ENCODE measurements at places on chromosomes 12 and 14.

- no peak for DNase-seq
Observed at GRCh38 chr14:95365401-95365800, 45.7 kb upstream of the CLMN start.

- DNase-seq: no peak
Observed at GRCh38 chr12:91954747-91955146, 190.9 kb downstream of the BTG1 start.

DNA sequence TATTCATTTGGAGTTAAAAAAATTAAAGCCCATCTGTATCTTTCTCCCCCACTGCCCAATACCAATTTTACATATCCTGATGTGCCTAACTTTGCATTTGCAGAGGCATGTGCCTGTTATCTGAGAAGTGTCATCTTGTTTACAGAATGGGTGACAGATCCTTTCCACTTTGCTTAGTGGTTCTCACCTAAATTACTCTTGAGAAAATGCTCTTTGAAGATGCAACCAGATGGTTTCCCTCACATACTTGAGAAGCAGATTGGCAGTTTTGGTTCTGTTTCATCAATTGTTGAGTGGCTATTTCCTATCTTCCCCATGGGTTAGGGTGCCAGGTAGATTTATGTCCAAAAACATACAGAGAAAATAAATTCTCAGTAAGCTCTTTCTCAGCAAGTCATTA lies 1051.4 kb upstream of the ATXN7L3B start:
- DNase-seq: no peak

- no peak for DNase-seq
Observed at GRCh38 chr12:39572551-39572950, 47.1 kb downstream of the ABCD2 start.

DNA sequence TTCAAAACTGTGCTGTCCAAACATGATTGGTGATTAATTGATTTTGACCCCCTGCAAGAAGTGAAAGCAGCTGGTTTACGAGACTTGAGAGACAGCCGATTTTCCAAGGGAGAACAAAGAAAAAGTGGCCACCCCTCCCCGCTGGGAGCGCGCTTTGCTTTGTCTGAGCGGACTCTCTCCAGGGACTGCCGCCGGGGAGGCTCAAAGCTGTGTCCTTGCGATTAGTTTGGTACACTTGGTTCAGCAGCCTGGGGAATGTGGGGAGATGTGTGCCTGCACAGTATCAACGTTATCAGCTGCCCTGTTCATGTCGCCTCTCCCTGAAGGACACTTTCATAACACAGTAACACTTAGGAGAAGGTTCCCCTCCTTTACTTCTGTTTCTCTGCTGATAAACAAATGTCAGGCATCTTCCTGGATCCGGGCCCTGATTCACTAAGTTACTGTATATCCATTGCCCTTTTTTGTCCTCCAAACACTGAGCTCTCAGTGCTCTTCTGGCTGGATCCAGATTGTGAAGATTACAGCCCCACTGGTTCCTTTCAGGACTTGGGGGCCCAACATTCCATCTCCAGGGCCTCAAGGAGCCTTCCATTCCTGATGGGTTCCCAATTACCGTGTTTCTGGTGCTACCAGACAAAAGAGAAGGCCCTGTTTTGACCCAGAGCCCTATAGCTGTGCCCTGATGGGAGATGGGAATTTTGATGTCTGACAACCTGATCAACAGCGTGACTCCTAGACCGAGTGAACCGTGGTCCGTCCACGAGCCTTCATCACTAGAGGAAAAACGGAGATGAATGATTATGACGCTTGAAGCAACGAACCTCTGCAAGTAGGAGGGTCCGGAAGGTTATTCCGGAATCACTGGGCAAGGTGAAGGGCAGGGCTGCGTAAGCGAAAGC lies 31.7 kb upstream of the TUBA1C start:
- DNase-seq: peak; percentile 60

GRCh38 chr14:67510836-67511235 lies 22.3 kb upstream of the PLEKHH1 start:
- no peak for DNase-seq

DNA sequence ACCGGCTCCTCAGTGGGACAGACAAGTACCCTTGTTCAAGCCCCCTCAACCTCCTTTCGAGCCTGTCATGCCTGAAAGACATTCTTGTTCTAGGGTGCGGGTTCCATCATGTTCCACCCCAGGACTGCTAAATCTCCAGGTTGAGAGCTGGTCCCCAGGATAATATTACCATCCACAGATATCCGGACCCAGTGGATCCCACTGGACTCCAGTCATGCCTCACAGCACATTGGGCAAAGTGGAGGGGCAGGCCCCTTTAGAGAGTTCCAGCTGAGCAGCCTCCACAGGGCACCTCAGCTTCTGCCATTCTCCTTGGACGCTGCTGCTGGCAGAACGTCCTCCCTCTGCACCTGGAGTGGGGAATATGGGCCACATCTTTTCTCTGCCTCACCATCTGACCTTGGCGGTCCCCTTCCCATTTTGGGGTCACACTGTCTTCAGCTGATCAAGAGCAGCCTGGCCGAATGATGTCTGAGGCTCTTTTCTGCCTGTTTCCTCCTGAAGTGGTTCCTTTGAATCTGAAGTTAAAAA lies 137.4 kb downstream of the BCL11B start:
- no peak for DNase-seq

DNA sequence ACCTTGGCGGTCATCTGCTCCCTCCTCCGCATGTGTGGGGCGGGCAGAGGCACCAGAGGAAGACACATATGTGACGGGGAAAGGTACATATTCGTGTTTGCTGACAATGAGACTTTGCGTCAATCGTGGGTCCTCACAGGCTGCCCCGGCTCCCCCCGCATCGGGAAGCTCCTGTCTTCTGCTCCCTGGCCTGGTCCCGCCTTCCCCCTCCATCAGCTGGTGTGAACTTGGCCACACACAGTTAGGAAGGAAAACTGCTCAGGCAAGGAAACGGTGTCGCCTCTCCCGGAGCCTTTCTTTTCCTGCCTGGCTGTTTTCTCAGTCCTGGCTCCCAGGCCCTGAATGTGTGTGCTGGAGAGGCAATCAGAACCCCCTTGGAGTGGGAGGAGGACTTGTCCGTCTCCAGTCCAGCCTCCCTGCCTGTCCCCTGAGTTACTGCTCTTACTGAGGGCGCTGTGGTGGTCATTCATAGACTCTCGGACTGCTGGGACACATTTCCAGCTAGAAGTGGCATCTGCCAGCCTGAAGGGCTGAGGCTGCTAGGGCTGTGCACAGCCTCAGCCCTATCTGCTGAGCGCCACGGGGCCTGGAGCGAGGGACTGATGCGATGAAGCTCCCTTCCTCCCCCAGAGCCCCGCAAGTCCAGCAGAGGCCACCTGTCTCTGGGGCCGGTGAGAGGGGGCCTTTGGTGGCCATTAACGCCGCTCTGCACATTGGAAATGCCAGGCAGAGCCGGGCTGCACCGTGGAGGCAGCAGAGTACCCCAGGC lies 44.2 kb upstream of the TSPAN9 start:
- no peak for DNase-seq

DNA sequence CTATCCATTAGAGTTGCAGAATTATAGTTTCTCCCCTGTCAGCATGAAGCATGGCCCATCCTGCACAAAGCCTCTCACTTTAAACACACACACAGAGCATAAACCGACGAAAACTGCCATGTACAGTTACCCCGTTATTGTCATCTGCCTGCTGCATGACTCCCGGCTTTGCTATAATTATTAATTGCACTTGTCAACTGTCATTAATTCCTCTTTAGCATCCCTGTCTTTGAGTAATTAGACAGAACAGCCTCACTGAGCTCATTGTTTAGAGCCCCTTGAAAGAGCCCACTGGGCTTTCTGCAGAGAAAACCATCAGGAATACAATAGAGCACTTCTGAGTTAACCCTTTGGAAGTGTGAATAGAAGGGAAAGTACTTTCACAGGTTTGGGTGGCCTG lies 307.2 kb upstream of the SOX5 start:
- no peak for DNase-seq

GRCh38 chr14:36176524-36176923 lies at the start of gene PTCSC3:
Gene PTCSC3 (minus strand): TSS chr14:36176722.
- DNase-seq: no peak

- DNase-seq: no peak
Observed at GRCh38 chr12:97537501-97537900, 74.9 kb downstream of the RMST start.

DNA sequence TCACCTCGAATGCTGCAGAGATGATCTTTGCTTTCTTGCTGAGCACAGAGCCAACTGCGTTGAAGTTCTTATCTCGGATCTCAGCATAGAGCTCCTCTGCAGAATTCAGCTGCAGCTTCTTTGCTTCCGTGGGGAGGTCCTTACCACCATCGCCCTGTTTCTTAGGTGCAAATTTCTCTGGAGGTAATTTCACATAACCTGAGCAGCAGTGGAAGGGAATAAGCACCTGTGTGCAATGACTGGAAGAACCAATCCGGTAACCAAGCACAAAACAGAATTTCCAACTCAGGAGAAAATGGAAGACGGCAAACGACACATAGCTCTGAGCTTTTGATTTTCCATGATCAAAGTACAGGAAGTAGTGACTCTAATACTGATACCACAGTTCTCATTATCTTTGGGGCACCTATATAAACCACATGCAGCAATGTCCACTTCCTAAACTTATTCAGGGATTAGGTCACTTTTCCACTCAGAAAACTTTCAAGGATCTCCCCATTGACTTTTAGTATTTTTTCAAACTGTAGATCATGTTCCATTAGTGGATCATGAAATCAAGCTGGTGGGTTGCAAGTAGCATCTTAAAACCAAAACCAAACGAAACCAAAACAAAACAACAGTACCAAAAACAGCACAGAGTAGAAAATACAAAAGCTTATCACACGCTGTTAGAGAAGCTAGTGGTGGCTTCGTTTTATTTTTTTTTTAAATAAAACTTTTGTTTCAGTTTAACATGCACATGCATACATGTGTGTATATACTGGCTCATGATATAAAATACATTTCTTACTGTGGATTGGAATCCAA lies 18.9 kb upstream of the DIABLO start:
- no peak for DNase-seq

DNA sequence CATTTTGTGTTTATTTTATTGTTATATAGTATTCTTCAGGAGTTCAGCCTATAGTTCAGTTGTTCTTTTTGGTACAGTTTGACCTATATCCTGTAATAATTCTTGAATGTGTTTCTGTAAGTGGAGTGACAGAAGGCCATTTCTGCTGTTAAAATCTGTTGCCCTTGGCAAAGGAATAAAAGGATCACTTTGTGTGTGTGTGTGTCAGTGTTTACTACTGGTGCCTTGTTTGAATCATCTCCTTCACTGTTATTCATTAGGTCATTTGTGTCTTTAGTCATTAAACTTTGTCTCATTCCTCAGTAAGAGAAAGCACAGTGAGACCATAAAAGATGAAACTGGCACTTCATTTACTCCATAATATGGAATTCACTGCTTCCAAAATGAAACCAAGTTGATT lies 130.7 kb downstream of the TMTC2 start:
- no peak for DNase-seq

- no peak for DNase-seq
Observed at GRCh38 chr12:77830583-77831351, at the start of gene NAV3. Gene NAV3 (plus strand): TSS chr12:77830894. CDS start chr12:77831462, 568 bp downstream.

DNA sequence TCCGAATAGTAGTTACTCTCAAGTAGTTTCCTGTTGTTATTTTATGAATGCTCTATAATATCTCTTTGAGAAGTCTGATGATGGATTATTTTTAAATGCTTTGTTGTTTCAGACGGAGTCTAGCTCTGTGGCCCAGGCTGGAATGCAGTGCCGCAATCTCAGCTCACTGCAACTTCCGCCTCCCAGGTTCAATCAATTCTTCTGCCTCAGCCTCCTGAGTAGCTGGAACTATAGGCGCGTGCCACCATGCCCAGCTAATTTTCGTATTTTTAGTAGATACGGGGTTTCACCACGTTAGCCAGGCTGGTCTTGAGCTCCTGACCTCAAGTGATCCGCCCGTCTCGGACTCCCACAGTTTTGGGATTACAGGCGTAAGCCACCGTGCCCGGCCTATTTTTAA lies 1.4 kb upstream of the OS9 start:
- no peak for DNase-seq

DNA sequence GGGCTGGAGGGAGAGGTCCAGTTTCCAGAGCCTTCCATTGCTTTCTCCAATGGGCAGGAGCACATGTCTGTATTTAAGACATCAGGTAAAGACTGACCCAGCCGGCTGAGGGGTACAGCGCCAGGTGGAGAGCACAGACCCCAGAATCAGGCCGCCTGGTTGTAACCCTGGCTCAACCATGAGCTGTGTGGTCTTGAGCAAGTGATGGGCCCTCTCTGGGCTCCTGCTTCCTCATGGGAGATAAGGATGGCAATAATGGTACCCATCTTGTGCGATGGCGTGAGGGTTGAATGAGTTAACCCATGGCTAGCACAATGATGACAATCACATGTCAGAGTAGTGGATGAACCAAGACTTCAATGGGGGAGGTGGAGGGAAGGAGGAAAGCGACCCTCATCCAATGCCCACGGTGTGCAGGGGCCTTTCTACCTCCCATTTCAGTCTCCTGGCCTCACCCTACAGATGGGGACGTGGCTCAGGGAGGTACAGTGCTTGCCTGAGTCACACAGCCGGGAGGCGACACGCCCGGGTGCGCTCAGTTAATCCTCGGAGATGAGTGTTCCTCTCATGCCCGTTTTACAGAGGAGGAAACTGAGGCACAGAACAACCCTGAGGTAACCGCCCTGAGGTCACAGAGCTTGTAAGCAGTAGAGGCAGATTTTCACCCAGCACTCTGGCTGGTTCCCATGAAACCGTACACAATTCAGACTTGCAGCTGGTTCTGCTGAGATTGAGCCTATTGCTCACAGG lies 163.9 kb downstream of the RBM19 start:
- DNase-seq: no peak

DNA sequence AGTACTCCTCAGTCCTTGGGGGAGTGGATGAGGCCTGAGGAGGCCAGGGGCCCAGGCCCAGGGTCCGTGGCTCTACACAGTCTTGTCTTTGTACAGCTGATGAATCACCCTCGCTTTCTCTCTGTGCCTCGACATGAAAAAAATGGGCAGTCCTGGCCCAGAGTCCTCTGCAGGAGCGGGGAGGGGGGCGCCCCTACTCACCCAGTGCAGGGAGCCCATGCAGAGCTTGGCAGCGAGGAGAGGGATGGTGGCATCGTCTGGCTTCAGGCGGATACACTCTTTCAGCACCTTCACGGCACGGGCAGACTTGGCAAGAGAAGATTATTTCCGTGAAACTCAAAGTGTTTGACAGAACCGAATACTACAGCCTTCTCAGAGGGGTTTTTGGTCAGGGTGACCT lies 159.3 kb downstream of the TTC7B start:
- no peak for DNase-seq

DNA sequence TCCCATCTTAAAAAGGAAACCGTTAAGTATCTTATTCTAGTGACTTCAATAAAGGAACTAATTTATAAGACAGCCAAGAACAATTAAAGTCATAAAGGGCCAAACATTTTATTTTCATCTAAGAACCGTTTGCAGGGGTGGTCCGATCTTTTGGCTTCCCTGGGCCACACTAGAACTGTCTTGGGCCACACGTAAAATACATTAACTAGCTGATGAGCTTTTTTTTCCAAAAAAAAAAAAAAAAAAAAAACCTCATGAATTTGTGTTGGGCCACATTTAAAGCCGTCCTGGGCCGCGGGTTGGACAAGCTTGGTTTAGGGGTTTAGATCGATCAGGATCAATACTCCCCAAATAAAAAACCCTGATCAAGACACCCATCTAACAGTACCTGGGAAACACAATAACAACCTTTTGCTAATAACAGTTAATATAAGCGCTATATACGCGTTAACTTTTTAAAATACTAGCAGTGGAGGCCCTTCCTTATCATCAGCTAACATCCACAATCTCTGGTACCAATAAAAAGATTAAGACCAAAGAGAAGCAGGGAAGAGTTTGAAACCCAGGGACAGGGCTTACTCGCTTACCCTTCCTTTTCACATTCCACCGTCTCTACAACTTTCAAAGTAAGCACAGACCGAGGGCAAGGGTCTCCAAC lies 1.1 kb downstream of the NAP1L1 start:
- DNase-seq: no peak

- no peak for DNase-seq
Observed at GRCh38 chr14:83419420-83419819, 1885.8 kb upstream of the SEL1L start.
